Stimulated activated naive CD8-positive, alpha-beta T cell treated with anti-CD3 and anti-CD28 coated beads, Interleukin-15, Interleukin-2, amounts not matched to agents 100 U/mL and 50 U/mL, for 24 hours (primary cell): ENCODE measurements at places on chromosomes 4 and X.

DNA sequence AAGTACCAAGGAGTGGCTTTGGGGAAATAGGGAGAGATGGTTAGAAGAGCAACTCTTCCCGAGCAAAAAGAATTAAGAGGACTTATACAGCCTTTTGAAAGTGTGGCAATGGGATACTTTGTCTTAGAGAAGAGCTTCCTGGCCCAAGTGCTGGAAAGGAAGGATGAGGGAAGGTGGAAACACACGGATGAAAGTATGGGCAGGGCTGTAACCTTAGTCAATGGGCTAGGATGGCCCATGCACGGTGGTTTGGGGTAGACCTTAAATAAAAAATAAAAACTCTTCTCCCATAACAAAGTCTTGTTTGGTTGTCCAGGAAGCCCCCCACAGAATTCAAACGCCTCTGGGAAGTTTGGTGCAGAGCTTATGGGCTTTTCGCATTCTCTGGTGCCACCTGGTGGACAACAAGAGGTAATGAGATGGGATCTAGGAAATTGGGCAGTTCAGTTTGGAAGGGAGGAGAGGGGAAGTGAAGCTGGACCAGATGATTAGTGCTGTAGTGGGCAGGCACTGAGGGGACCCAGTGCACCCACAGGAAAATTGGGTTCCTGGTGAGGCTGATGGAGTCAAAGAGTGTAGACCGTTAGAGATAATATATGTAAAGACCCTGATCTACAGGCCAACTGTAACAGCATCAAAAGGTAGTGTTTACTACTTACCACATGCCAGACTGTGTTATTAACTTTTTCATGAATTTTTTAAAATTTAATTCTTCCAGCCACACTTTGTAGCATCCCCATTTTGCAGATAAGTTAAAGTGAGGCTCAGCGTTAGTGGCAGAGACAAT, 13.8 kb upstream of the ENOX2 start:
- peak; percentile 22 for DNase-seq

DNA sequence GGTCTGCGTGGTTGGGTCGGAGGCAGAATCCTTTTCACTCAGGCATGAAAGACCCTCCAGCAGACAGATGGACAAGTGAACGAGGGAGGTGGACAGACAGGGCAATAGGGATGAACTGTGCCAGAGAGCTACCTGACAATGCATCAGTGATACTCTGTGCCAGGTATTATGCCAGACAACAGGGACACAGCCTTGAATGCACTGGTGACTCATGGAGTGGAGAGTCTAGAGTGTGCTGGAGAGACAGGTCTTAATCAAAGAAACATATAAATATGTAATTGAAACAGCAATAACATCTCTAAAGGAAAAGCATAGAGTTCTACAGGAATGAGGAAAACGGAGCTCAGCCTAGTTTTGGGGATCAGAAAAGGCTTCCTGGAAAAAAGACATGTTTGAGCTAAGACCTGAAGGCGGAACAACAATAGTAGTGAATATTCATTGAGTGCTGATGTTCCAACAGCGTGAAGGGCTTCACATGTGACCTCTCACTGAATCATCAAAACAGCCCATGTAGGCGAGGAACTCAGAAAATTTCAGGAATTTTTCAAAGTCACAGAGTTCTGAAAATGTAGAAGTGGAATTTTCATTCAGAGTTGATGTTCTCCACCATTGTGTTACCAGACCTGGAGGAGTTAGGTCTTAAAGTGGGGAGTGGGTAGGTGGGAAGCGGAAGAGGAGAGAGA, 20.0 kb upstream of the FGFBP2 start:
- DNase-seq = no peak

GRCh38 chr4:102612210-102612609, 111.1 kb downstream of the NFKB1 start:
- no peak for DNase-seq

DNA sequence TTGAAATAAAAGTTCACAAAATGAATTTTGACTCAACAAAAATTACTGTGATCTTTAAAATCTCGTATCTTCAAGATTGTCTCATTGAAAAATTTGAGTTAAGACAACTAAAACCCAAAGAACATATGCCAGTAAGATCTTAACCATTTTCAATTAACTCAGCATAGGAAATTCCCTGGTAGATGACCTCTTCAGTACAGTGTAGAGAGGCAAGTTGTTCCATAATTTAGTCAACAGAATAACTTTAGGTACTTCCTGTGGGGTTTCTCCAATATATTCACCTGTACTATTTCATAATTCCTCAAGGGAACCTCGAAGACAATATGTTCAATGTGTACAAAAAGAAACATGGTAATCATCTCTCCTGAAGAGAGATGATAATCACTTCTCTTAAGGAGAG, 145.3 kb downstream of the COL25A1 start:
- DNase-seq = no peak

GRCh38 chr4:102338405-102338804, 6.9 kb downstream of the SLC39A8 start:
- DNase-seq = no peak

DNA sequence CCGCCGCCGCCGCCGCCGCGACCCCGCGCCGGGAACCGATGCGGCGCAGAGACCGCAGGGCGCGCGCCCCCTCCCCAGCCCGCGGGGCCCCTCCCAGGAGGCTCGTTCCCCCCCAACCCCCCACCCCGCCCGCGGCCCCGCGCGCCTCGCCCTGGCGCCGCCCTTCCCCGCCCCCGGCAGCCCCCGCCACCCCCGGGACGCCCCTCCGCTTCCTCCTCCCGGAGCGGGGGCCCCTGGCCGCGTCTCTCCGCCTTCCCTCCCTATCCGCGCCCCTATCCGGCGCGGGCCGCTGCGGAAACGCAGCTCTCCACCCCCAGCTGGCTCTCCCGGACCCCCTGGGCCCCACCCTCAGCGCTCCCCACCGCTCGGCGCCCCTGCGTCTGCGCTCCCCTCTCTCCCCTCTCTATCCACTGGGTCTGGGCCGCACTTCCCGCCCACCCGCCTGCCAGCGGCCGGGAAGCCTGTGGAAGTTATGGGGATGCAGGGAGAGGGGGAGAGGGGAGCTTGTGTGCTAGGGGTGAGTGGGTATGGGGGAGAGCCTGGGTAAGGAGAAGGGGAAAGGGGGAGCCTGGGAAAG, at the start of gene TMEM271:
Gene TMEM271, minus strand, starts transcription at position 51 of the 577 bp plus-strand sequence. CDS start 233 bp downstream, outside the sequence.
- DNase-seq = no peak

- no peak for DNase-seq
Observed at GRCh38 chr4:4415806-4416805, 29.2 kb downstream of the NSG1 start.

GRCh38 chrX:129781134-129781672, 1.5 kb downstream of the SASH3 start:
- peak; percentile 79 for DNase-seq

DNA sequence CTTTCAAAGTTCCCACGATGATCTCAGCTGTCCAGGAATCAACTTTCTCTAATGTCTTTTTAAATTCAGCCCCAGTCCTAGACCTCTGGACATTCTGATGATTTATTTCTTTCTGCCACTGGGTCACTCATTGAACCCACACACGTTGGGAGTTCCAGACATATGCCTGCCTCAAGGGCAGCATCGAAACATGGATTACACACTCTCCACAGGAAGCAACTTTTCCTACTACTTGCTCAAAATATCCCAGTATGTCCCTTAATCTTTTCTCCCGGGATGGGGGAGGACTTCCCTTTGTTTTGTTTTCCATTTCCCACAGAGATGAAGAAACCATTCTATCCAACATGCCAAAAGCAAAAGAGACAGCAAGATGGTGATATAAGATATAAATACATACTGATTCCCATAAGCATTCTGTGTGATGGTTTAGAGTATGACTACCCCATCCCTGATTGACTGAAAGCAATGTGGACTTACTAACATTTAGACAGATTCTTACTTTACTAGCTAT, 79.8 kb upstream of the PPARGC1A start:
- no peak for DNase-seq

GRCh38 chr4:80878218-80878617, 152.3 kb upstream of the BMP3 start:
- DNase-seq = no peak

DNA sequence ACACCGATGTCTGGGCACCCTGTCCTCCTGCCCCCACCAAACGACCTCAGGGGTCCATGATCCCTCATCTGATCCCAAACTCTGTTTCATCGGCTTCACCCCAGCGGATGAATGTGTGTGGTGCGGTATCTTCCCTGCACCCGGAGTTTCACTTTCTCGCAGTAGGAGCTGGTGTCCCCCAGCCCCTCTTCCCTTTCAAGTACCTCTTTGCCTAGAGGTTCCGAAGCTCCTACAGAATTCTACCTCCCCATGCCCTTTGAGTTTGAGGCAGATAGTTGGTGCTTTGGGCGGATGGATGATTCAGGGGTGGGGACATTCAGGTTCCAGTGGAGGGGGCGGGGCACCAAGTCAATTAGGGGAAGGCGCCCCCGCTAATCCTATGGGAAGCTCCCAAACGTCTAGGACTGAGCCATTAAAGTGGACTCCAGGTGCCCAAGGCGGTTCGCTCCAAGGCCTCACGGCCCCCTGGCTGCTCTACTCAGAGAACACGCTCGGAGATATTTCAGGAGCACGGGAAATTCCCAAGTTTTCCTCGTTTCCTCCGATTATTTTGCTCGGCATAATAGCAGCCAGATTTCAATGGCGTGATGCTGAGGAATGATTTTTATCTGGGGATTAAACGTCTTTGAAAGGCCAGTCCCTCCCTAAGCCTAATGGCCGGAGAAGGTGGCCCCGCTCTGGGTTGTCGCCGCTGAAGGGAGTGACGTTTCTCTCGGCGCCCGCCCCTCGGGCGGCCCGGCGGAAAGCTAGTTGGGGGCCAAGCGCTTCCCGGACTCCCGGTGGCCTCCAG, 1.3 kb downstream of the MSX1 start:
- DNase-seq = no peak
